ENCODE measurements at places on chromosomes 7 and 10.

DNA sequence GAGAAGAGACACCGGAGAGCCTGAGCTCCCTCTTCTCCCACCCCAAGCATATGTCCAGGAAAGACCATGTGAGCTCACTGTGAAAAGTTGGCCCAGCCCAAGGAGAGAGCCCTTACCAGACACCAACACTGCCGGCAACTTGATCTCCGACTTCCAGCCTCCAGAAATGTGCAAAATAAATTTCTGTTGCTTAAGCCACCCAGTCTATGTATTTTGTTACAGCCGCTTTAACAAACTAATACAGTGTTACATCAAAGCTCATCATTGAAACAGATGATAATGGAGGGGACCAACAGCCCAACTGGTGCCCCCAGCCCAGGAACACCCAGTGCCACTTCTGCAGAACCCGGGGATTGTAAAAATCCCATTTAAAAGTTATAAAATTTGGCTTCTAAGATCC lies 18.9 kb downstream of the RGR start:
- DNase-seq, result no peak

DNA sequence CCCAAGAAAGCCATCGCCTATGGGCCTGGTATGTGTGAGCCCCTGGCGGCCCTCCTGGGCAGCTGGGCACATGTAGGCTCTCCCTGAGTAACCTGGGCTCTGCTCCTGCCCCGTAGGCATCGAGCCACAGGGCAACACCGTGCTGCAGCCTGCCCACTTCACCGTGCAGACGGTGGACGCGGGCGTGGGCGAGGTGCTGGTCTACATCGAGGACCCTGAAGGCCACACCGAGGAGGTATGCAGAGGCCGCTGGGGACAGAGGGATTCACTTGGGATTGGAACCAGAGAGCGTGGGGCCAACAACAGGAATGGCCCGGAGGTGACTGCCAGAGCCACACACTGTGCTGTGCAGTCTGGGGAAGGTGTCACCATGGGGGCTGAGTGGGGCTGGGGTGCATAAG lies 7.3 kb downstream of the FLNC start:
- no peak for DNase-seq

GRCh38 chr10:86342111-86342863 lies 24.3 kb downstream of the GRID1 start:
- DNase-seq, result no peak

- no peak for DNase-seq
These were observed 86.5 kb downstream of the DNAJB6 start for GRCh38 chr7:157423348-157423747.

DNA sequence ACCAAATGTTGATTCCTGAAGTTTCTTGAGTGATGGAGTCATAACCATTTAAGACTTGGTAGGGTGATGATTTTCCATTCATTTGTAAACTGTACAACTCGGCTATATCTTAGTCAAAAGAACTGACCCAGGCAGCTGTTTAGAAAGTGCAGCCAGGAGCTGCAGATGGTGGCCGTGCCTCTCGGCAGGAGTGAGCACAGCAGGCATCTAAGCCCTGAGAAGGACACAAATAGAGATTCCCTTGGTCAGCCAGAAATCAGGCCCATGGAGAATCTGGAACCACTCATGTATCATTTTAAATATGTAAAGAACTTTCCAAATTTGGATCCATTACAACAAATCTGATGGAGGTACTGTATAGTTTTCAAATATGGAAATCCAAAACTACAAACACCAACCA lies 177.0 kb upstream of the AKR1E2 start:
- no peak for DNase-seq

- DNase-seq, result no peak
These were observed 19.4 kb downstream of the OPALIN start for GRCh38 chr10:96339383-96339782.

GRCh38 chr7:95436407-95436806 lies 1.6 kb upstream of the PON2 start:
- DNase-seq, result no peak

GRCh38 chr10:97791824-97792721 lies 20.3 kb upstream of the SFRP5 start:
- DNase-seq, result peak; percentile 62

DNA sequence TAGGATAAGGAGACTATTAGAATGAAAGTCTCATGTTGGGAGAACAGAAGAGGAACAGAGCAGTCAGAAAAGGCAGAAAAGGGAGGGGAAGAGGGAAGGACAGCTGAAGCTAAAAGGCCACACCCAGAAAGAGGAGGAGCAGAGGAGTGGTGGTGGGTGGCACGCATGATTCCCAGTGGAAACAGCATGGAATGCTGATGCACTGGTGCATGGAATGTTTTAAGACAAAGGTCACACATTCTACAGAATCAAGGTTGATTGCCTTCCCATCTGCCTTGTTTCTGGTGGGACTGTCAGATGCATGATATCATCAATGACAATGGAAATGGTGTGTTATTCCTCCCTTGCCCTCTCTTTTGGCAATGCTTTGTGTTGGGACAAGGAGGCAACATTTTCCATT lies 285.4 kb upstream of the MKI67 start:
- no peak for DNase-seq

DNA sequence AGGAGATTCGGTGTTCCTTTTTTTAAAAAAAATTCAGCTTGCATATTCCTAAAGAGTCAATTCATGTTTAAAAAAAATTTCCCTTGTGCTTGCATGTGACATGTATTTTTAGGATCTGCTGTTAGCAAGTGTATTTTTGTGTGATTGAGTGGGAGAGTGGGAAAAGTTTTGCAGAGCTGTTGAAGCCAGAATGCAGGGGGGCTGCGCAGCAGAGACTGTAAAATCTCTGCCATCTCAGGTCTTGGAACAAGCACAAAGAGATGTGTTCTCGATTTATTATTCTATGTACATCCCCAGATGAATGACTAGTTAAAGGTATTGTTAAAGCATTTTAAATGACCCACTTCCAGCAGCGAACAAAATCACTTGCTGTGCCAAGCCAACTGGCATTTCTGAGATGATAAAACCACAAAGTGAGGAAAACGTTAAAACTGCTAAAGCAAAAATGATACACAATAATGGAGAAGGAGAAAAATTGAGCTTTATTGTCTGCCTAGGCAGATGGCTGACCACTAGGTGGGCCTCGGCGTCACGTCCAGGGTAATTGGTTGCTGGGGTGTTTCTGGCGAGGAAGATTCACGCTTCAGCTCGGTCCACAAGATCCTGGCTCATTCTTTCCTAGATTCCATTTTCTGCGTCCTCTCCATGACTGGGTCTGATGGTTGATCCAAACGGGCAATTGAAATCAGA lies 67.0 kb upstream of the ATRNL1 start:
- no peak for DNase-seq

DNA sequence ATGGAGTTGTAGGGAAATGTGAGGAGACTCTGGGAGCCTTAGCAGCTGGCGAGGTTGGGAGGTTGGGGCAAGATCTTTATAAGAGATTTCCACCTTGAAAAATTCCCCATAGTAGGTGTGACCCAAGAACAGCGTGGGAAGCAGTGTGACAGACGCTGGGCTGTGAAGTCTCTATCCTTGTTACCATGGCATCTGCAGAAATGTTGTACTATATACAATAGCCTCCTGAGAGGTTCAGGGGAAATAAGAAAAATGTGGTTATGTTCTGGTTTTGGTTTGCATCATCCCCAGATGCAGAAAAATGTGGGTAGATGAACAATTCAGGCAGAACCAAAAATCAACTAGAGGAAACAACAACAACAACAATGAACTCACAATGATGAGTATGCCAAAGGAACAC lies 498.6 kb downstream of the SH2D4B start:
- DNase-seq, result no peak

DNA sequence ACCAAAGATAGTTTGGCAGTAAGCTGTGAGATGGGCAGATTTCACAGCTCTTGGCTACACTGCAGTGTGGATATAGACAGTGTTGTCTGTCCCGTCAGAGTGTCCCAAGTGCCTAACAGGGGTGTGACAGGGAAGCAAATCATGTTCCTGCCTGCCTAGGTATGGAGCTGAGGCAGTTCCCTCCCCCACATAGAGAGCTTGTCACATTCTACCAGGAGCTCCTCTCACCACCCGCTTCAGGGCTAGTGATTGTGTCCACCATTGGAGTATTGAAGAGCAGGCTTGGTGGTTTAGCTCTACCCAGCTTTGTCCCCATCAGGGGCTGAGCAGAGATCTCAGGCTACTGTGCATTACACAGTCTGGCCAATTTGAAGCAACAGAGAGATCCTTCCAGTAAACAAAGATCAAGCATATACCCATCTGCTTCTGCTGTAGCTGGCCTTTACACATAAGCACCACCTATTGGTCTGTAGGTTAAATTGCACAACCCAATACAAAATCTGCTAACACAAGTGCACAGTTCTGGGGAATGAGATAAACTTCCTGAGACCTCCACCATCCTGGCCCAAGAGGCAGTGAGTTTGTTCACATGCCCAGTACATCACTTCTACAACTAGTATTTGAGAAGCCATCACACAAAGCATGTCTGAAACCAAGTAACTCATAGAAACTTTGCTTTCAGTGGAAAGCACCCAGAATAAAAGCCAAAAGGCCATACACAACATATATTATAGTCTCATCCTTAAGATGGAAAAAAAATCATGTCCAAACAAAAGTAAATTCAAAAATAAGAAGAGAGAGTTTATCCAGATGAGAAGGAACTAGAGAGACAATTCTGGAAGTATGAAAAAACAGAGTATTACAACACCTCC lies 67.3 kb downstream of the GLCCI1 start:
- no peak for DNase-seq

- DNase-seq, result no peak
These were observed 5.6 kb upstream of the CDH23 start for GRCh38 chr10:71390921-71391690.

GRCh38 chr7:11848251-11848650 lies 16.3 kb upstream of the THSD7A start:
- DNase-seq, result no peak

GRCh38 chr7:31958226-31958625 lies 112.0 kb downstream of the PDE1C start:
- DNase-seq, result no peak

- no peak for DNase-seq
These were observed 181.6 kb upstream of the NFE2L3 start for GRCh38 chr7:25970356-25970755.

- DNase-seq, result no peak
These were observed 308.7 kb upstream of the BMPER start for GRCh38 chr7:33596686-33597085.

- DNase-seq, result no peak
These were observed 71.0 kb upstream of the ZNF479 start for GRCh38 chr7:57203161-57203791.

DNA sequence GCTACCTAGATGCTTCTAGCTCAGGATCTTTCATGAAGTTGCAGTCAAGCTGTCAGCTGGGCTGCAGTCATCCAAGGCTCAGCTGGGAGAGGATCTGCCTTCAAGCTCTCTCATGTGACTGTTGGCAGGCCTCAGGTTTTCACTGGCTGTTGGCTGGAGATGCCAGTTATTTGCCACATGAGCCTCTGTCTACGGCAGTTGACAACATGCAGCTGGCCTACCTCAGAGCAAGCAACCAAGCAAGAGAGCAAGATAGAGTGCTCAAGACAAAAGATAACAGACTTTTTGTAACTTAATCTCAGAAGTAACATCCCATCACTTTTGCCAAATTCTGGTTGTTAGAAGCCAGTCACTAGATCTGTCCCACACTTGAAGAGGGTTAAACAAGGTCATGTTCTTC lies 125.8 kb downstream of the TPST1 start:
- no peak for DNase-seq

- DNase-seq, result no peak
These were observed 115.3 kb downstream of the HIBADH start for GRCh38 chr7:27547401-27547800.

GRCh38 chr7:100000239-100000638 lies 15.2 kb upstream of the ZKSCAN1 start:
- no peak for DNase-seq

- no peak for DNase-seq
These were observed 124.5 kb downstream of the TMEM168 start for GRCh38 chr7:112665709-112666108.

- DNase-seq, result no peak
These were observed 43.9 kb upstream of the GPAM start for GRCh38 chr10:112227331-112227987.

DNA sequence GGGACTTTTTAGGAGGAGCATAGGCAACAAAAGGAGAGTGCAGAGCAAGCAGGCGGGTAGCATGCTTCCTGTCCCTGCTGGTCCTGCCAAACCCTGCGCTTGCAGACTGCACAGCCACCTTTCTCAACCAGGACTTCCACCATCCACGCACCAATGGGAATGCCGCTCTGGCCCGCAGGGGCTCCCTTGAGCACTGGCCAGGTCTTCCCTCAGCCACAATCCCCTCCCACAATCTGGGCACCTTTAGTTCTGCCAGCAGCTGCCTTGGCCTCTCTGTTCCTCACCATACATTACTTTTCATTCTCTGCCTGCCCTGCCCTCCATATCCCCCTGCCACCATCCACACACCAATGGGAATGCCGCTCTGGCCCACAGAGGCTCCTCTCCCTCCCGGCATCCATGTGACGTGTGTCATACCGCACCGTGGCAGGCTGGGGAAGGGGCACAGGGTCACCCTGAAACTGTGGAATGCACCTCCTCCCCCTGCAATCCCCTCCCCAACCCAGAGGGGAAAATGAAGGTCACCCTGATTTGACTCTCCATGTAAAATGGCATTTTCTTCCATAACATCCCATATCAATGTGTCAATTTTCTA lies 97.3 kb upstream of the MACROH2A2 start:
- DNase-seq, result no peak

GRCh38 chr10:22958338-22958737 lies 30.5 kb downstream of the ARMC3 start:
- no peak for DNase-seq

DNA sequence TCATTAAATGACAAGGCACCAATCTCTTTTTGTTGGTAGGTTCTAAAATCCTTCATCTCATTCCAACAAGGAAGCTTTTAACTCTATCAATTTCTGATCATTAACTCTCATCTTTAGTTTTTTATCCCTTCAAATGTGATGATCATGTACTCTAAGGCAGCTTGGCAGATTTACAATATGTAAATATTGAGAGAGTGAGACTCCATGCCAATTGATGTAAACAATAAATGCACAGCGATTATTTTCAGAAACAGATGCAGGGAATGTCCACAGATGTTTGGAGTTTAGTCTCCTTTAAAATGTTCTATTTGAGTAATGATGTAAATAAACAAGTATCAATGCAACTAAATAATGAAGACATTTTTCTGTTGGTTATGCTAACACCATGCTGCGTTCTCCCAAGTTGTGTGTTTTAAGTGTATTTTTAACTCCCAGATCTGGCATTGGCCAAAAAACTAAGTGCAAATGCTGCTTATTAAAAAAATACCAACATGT lies 213.8 kb downstream of the AHR start:
- DNase-seq, result no peak

GRCh38 chr10:120022357-120022756 lies 129.8 kb downstream of the SEC23IP start:
- DNase-seq, result no peak

DNA sequence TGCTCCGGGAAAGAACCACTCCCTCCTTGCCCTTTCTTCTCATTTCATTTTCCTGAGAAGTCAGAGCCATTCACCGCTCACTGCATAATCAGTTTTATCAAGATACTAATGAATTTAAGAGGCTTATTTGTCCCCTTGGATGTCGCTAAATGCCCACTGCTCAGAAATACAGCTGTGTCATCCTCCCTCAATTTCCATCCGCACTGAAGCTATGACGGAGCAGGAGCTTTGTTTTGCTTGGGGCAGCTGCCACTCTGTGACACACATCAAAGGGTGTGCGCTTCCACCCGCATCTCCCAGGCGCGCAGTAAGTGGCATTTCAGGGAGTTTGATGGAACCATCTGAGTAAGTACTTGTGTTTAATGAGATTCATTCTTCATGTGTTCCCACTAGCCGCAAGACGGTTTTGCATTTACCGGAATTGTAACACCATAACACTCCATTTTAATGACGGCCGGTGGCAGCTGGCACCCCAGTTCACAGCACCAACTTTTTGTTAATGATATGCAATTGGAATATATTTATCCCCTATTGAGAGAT lies 103.8 kb upstream of the PARD3 start:
- DNase-seq, result no peak

All from stimulated activated CD4-positive, alpha-beta T cell treated with anti-CD3 and anti-CD28 coated beads, Interleukin-4, amount 100 ng/mL, for 4 hours (primary cell).